ENCODE measurements at places on chromosomes 1 and 21.

DNA sequence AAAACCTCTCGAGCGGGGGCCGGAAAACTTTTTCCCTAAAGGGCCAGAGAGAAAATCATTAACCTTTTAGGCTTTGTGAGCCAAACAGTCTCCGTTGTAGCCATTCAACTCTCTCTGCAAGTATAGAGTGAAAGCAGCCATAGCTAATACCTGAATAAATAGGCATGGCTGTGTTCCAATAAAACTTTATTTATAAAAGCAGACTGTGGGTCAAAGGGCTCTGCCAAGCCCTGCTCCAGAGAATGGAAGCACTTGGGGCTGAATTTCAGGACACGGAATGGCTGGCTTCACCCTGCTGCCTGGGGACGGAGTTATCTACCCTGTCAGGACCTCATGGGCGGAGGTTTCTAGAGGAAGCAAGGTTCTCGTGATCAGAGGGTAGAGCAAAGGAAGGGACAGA, 92.7 kb downstream of the CASZ1 start:
- no peak for DNase-seq

DNA sequence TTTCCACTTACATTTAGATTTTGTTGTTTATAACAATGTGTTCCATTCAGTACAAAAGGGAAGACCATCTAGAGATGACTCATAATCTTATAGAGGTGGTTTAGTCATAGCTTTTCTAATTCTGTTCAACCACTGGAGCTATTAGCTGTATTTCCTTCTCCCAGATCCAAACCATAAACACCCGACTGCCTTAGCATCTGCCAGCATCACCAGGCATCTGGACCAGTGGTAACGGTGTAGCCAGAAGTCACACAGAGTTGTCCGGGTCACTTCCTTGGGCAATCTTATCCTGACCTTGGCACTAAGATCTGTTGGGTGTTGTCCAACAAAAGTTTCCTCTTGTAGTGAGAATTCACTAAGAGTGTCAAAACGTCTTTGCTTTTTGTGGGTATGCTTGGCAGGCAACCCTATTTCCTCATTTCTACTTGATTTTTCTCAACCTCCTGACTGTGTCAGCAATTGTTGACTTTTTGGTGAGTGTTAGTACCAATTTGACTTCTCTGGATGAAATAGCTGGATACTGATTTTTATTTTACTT, 372.1 kb upstream of the B3GALT2 start:
- no peak for DNase-seq

DNA sequence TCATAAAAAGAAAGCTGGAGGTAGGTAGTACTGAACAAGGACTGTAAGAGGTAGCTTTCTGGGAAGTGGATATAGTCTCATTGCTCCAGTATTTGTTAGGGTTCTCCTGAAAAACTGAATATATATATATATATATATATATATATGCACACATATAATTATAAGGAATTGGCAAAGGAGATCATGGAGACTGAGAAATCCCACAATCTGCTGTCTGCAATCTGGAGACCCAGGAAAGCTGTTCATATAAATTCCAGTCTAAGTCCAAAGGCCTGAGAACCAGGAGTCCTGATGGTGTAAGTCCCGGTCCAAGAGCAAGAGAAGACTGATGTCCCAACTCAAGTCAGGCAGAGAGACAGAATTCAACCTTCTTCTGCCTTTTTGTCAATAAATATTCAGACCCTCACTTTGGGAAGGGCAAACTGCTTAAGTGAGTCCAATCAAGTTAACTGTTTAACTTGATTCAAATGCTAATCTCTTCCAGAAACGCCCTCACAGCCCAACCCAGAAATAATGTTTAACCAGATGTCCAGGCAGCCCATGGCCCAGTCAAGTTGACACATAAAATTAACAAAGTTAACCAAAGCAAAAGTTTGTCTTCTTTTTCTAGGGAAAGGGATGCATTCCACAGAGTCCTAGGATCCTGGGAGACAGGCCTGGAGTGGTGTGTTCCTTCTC, 225.3 kb upstream of the KAZN start:
- no peak for DNase-seq

DNA sequence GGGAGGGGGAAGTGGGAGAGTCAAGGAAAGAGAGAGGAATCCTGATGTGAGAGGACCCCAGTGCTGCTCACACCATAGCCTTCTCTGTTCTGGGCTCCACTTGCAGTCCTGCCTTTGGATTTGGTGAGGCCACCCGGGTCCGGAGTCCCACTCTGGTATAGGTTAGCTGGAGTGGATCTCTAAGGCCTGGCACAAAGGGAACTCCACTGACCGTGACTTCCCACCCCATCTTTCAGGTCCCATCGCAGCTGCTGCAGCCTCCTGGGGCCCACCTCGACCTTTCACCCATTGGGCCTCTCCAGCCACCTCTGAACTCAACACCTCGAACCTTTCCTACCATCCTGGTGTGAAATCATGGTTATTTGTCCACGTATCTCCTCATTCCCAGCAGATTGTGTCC, 324.4 kb downstream of the MATN1 start:
- DNase-seq = no peak

- DNase-seq = no peak
These were observed 65.4 kb upstream of the KRTAP19-8 start for GRCh38 chr21:31103571-31104265.

- no peak for DNase-seq
These were observed 1348.0 kb downstream of the MRPL39 start for GRCh38 chr21:24259241-24259640.

DNA sequence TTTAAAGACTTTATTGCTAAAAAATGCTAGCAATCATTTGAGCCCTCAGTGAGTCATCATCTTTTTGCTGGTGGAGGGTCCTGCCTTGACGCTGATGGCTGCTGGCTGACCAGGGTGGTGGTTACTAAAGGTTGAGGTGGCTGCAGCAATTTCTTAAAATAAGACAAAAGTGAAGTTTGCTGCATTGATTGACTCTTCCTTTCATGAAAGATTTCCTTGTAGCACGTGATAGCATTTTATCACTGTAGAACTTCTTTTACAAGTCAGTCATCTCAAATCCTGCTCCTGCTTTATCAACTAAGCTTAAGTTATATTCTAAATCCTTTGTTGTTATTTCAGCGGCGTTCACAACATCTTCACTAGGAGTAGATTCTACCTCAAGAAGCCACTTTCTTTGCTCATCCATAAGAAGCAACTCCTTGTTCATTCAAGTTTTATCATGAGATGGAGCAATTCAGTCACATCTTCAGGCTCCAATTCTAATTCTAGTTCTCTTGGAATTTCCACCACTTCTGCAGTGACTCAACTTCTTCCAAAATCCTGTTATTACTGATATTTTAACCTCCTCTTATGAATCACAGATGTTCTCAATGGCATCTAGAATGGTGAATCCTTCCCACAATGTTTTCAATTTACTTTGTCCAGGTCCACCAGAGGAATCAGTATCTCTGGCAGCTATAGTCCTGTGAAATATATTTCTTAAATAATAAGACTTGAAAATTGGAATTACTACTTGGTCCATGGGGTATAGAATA, 17.6 kb upstream of the RGS1 start:
- DNase-seq = no peak

GRCh38 chr1:159266832-159267231, 35.3 kb upstream of the FCER1A start:
- DNase-seq = no peak

DNA sequence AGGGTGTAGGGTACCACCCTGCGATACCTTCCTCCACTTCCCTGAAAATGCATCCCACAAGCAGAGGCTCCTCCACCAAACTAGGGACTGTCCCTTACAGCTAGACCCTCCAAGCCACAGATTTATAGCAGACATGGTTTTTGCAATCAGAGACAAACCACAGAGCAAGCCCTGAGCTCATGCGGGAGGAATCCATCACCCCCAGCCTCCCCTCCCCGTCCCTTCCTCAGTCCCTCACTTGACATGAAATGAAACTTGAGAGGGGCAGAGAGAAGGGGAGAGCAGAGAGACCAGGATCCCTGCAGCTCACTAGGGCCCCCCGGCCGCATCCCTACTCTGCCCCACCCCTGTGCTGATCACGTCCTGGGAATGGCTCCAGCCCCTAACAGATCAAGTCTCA, 94.9 kb downstream of the MRPL37 start:
- DNase-seq = no peak

- DNase-seq = no peak
These were observed 32.0 kb downstream of the PCNT start for GRCh38 chr21:46356005-46356338.

- no peak for DNase-seq
These were observed 84.3 kb upstream of the COA6 start for GRCh38 chr1:234288946-234289345.

- no peak for DNase-seq
These were observed 61.4 kb upstream of the DIRAS3 start for GRCh38 chr1:68111519-68112436.

DNA sequence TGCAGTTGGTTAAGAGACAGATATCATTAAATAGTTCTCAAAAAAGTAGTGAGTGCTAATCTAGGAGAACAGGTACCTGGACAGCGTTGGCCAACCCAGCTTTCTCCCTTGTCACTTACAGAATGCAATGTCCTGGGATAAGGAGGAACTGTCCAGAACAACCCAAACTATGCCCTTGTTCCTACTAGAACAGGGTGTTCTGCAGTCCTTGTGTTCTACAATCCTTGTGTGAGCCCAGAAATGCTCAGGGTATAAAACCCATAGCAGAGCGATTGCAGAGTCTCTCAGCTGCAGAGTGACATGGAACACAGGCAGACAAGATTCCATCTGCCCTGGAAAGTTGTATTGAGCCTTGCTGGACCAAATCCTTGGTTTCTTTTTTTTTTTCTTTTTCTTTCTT, 83.5 kb upstream of the VANGL1 start:
- DNase-seq = no peak

GRCh38 chr1:154962156-154962749, 671 bp upstream of the PYGO2 start:
- peak; percentile 33 for DNase-seq

DNA sequence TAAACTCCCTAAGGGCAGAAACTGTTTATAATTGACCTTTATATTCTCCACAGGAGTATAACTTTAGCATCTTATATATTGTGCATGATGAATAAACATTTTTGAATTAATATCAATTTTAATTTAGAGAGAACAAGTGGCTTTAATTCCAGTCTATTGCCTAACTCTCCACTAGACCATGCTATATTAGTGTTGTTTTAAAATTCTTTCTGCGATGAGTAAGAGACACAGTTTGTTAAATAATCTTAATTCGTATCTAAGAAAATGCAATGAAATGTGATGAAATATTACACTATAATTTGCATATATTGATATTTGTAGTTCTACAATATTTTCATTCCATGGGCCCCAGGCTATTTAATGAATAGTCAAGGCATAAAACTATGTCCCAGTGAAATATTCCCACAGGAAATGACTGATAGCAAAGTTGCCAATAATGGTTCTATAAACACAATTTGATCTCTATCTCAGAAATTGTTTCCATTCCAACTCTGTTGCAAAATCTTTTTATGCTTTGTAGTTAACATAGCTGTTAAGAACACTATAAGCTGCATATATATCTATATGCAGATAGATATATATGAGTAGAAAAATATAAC, 2.9 kb upstream of the SYDE2 start:
- DNase-seq = no peak

DNA sequence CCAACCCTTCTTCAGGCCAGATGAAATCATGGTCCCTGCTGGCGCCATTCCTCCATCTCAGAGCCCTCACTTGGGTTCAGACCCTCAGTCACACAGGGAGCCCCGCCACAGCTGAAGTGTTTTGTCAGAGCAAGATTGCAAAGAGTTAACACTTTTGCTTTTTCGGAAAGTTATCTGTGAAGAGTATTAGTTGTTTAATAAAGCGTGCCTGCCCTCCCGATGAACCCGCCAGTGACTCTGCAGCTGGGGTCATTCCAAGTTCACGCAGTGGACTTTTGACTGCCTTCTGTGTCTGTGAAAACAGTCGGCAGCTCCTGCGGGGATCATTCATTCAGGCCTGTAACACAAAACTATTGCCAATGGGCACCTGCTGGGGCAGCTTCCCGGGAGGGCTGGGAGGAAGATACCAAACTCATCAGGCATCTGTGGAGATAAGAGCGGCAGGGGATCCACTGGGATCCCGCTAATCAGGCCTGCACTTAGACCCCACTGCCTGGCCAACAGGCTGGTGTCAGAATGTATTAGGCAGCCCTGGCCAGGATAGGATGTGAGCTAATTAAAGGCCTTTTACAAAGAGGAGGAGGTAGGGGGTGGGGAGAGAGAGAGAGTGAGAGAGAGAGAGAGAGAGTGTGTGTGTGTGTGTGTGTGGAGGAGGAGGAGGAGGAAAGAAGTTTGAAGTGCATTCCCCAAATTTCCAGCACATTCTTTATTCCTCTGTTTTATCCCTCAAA, 184.5 kb downstream of the DHRS3 start:
- DNase-seq = no peak

DNA sequence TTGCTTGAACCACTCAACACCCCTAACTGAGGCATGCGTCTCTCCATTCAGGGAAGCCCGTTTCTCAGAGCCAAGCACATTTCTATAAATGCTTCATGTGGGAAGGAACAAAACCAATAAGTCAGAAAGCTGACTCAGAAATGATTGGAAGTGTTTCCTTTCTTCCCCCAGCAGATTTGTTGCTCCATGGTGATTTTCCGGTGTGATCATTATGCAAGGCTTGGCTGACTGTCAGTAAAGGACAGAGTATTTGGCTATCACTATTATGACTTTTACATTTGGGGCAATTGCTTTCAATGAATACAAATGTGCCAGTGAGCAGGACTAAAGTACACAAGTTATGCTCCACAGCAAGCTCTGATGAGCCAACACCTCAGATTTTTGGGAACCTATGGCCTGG, 53.3 kb upstream of the ZC3H11B start:
- no peak for DNase-seq

DNA sequence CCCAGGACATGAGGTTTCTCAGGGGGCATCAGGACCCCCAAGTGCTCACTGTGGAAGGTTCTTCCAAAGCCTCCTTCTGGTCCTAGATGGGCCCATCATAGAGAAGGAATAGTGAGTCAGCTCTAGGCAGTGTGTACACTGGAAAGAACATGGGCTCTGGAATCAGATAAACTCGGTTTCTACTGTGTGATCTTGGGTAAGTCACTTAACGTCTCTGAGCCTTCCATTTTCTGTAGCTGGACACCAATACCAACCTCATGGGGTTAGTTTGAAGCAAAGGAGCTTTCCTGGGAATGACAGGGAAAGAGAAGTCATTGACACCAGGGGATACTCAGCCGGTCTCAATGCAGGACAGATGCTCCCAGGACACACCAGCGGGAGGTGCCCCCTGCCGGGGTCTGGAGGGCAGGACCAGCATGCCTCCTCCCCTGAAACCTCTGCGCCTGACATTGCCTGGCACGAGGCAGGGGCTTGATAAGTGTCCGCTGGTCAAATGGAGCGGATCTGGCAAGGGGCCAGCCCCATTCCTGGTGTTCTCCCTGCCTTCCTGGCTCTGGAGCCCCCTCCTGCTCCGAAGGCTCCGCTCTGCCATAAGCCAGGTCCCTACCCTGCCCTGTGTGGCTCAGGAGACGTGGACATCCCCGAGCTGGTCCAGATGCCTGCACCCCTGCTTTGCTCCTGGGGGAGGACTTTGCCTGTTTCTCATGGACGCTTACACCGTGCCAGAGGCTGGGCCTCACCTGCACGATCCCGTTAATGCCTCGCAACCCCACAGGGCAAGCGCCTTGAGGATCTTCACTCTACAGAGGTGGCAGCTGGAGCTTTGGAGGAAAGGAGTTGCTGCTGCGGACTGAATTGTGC, 52.8 kb downstream of the EDN2 start:
- no peak for DNase-seq

- no peak for DNase-seq
These were observed 77.1 kb downstream of the PBX1 start for GRCh38 chr1:164635803-164636731.
